ENCODE measurements at places on chromosomes 2 and 18.

DNA sequence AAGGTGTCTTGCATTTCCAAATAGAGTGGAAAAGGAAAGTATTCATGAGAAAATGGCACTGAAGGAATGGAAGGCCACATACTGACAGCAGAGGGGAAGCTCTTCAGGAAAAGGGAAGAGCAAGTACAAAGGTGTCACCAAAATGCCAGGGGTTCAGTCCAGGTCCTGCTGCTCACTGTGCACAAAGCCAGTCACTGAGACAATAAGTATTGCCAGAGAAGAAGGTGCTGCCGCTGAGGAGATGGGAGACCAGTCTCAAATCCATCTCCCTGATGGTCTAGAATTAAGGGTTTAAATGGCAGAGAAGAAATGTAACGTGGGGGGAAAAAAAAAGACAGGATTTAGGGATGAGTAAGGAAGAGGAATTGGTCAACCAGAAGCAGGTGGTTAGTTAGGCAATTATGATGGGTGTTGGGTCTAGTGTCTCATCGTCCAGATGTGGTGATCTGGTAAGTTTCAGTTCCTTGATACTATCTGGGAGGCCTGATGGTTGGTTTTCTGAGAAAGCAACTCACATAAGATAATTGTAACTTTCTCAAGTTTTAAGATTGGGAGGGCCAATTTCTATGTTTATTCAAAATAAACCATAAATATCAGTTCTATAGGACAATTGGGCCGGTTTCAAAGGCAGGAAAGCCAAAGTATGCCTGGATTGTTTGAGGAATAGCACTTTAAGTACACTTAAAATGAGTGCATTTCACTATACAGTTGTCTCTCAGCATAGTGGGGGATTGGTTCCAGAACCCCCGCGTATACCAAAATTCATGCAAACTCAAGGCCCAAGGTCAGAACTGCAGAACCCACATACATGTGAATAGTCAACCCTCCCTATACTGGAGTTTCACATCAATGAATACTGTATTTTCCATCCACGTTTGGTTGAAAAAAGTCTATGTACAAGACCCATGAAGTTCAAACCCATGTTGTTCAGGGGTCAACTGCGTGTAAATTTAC, 109.1 kb upstream of the DNAJC10 start:
- no peak for DNase-seq

DNA sequence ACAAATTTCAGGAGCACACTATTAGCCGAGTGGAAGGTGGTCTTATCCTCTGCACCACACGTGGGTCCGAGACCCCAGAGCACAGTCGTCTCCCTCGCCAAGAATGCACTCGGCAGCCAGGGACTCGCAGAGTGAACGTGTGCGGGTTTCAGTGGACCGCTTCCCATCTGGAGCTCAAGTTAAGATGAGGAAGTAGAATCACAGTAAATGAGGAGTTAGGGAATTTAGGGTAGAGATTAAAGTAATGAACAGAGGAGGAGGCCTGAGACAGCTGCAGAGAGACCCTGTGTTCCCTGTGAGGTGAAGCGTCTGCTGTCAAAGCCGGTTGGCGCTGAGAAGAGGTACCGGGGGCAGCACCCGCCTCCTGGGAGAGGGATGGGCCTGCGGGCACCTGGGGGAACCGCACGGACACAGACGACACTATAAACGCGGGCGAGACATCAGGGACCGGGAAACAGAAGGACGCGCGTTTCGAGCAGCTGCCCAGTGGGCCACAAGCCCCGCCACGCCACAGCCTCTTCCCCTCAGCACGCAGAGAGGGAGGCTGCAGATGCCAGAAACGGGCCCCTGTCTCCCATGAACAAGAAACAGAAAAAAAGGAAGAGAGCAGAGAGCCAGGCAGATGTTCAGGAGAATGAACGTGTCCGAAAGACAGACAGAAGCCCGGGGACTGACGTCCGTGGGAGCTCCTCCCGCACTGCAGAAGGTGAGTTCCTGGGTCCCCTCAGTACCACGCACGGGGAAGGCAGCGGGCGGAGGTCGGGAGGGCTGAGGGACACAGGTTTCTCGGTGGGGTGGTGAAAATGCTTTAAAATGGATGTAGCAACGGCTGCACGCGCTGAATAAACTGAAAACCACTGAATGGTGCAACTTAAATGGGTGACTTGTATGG, 5.4 kb upstream of the KCNG2 start:
- DNase-seq, result no peak

GRCh38 chr2:229748950-229749349, 34.6 kb upstream of the DNER start:
- DNase-seq, result no peak

DNA sequence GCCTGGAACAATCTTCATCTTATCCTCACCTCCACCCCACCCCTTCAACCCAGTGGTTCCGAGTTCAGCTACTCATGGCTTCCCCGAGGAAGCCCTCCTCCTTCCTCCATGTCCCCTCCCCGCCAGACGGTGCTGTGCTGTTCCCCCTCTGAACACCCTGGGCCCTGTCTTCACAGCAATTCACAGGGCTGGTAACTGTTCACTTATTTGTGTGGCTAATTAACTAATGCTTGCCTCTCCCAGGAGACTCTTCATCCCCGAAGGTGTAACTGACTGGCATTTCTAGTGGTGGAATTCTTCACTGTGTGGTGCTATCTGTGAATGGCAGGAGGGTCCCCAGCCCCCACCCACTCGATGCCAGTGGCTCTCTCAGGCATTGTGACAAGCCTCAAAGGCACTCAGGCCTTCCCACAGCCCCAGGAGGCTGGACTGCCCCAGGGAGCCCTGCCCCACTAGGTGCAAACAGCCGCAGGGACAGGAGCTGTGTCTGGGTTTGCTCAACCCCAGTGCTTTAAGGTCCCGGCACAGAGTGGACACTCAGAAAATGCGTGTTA, 133.7 kb upstream of the ID2 start:
- no peak for DNase-seq

- no peak for DNase-seq
Observed at GRCh38 chr2:179266271-179266670, 1.6 kb upstream of the SESTD1 start.

- DNase-seq, result no peak
Observed at GRCh38 chr18:50659091-50660003, 99.5 kb downstream of the MAPK4 start.

DNA sequence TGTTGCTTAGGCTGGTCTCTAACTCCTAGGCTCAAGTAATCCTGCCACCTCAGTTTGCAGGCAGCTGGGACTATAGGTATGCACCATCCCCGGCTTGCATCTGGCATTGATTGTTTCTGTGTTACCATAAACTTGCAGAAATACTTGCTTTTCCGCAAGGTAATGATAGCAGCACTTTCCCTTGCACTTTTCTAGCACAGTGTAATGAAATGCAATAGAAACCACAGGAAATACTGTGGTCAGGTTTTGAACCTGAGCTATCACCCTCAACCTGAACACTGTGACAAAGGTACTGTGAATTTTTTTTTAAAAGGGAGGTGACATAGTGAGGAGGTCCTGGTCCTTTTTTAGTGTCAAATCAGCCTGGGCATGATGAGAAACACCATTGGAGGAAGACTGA, 38.3 kb downstream of the DHRS9 start:
- no peak for DNase-seq

- no peak for DNase-seq
Observed at GRCh38 chr18:22368021-22368420, 49.7 kb downstream of the CTAGE1 start.

DNA sequence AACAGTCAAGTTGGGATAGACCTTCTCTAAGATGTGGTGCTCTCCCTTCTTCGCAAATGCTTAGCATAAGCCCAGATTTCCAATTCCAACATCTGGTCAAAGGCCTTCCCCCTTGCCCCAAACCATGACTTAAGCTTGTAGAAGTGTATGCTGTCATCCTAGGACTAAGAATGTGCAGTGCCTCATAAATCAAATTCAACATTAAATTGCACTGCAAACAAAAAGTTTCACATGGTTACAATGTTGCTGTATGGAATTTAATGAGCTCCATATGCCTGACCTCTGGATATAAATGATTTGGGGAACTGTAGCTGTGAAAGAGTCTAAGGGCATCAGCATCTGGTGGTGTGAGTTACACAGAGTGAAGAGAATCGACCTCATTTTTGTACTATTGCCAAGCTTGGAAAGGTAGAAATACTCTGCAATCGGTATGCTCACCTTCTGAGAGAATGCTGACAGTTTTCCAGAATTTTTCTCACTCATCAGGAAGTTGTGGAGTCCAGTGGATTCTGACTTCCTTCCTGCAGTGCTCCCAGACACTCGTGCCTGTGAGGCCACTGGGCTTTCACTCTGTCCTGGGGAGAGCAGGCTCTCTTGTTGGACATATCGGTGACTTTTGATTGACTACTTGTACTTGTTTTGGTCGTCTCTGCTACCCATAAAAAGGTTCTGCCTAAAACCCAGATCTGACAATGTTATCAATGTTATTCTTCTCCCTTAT, 40.6 kb downstream of the FASTKD2 start:
- DNase-seq, result no peak

DNA sequence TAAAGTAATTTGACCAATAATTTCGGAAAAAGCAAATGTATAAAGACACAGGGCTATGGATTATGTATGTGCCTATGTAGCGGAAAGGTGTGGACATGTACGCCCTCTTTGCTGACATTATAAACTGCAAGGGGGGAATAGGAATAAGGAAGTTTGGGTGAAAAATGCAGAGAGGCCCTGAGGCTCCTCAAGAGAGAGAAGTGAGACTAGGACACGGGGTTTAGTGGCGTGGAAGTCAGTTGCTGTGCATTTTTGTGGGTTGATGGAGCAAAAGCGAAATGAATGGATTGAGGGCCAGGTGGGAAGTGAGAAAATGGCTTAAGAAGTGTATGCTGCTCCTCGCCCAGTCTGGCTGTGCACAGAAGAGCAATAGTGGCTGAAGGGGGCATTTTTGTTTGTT, 96.2 kb upstream of the B3GNT7 start:
- no peak for DNase-seq

DNA sequence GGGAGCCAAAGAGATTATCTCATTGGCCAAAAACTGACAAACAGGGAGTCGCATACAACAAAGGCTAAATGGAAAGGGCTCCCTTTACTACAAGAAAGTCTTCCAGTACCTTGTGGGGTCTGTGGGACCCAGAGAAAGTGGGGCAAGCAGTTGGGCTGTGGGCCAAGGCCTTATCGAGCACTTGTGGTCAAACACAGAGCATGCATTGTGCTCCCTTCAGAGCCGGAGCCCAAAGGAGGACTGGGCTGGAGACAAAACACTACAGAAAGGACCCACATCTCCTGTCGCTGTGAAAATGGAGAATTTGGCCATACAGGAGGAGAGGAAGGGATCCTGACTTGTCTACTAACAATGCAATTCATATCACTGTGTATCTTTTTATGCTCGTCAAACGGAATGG, 37.1 kb upstream of the SLC1A4 start:
- no peak for DNase-seq

- DNase-seq, result no peak
Observed at GRCh38 chr2:36734304-36734703, 37.8 kb downstream of the VIT start.

- no peak for DNase-seq
Observed at GRCh38 chr2:234437642-234438304, 59.1 kb downstream of the ARL4C start.

DNA sequence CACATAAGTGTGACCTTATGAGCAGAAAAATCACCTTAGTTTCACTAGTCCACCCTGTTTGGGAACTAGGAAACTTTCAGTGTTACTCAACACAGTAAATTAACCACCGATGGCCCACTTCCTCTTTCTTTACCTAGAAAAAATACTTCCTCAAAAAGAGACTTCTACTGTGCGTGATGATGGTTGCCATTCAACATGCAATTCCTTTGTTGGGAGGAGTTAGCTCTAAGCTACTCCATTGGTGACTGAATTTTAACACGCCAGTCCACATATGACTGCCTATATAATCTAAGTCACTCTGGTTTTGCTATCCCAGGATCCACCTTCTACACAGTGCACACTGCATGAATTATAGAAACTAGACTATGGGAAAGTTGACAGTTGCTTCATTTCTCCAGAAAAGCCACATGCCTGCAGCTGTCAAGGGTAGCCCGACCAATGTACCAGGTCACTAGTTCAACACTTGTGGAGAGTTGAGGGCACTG, 47.8 kb upstream of the REG3G start:
- no peak for DNase-seq

GRCh38 chr2:107681936-107682335, 144.8 kb upstream of the RGPD4 start:
- no peak for DNase-seq

GRCh38 chr2:232505856-232506255, 14.3 kb upstream of the PRSS56 start:
- no peak for DNase-seq

DNA sequence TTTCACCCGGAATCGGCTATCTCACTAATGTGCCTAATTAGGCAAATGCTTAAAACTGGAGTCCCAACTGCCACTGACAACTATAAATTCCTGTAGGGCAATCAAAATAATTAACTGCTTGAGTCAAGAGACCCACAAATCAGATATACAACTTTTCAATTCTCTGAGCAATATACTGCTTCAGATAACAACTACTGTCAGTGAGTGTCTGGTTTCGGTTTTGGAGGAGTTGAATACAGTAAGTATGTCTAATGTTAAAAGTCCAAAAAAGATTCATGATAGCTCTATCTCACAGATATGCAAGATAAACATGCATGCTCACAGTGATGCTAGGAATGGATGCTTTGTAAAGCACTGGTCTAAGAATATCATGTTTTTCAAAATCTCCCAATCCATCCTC, 283.3 kb downstream of the NRXN1 start:
- no peak for DNase-seq

DNA sequence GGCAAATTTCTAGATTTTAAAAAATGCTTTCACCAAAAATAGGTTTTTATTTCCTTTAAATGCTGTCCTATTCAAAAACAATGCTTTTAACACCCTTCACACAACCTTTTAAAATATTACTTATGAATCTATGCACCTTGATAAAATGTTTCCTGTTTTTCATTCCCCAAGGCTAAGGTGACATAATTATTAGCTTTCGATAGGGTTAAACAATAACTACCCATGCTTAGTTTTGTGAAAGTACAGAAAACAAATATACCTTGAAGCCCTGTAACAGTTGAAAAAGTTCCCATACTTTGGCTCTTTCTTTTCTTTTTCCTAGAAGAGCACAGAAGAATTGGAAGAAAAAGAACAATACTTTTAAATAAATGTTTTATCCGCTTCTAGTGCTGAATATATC, 54.9 kb upstream of the ITPRID2 start:
- no peak for DNase-seq

DNA sequence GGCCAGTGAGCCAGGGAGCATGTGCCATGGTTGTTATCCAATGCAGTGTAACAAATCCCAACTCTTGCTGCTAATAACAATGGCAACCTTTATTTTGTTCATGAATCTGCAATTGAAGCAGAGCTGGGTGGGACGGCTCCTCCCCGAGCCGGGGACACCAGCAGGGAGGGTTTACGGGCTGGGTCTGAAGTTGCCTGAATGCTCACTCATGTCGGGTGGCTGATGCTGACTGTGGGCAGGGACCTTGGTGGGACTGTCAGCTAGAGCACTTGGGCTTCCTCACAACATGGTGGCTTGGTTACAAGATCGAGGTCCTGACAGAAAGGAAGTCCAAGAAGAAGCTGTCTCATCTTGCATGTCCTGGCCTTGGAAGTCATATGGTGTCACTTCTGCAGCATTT, 264.5 kb downstream of the NDUFA10 start:
- DNase-seq, result no peak

GRCh38 chr2:213064099-213064498, 87.3 kb downstream of the IKZF2 start:
- no peak for DNase-seq
